Stimulated activated CD4-positive, alpha-beta T cell treated with anti-CD3 and anti-CD28 coated beads, Interleukin-1b, Interleukin-23, amount 100 ng/mL, for 4 hours (primary cell): ENCODE measurements at places on chromosomes 13 and 19.

- no peak for DNase-seq
These were observed 23.3 kb downstream of the RBM26 start for GRCh38 chr13:79382545-79383275.

- no peak for DNase-seq
These were observed 342 bp downstream of the DDX49 start for GRCh38 chr19:18919900-18920214.

DNA sequence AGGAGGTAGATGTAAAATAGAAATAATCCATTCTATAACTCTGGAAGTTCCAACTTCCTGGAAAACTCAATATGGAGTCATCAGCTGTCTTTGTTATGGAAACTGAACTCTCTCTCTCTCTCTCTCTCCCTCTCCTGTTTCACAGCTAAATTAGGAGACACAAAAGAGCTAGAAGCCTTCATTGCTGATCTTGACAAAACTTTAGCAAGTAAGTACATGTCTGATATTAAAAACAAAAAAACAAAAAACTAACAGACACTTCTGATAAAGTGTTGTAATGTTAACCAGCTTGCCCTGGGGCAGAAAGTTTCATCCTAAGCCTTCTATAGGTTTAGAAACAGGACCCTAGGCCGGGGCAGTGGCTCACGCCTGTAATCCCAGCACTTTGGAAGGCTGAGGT is 11.3 kb downstream of the RGCC start:
- DNase-seq = no peak

DNA sequence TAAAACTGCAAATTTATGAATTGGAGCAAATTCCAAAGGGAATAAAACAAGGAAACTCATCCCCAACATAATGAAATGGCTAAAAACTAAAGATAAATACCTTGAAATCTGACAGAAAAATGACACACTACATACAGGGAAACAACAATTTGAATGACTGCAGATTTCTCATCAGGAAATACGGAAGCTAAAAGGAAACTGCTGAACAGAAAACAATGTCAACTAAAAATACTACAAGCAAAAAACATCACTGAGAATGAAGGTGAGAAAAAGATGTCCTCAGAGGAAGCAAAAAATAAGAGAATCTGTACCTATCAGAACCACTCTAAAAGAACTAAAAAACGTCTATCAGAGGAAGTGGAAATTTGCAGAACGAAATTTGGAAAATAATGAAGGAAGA is 39.5 kb downstream of the ZSWIM9 start:
- DNase-seq = no peak

- no peak for DNase-seq
These were observed at the start of gene LRP3 for GRCh38 chr19:33193865-33194362. Gene LRP3 (plus strand): TSS chr19:33194330. CDS start chr19:33194786, 456 bp downstream.

- no peak for DNase-seq
These were observed 18.2 kb upstream of the FFAR2 start for GRCh38 chr19:35429698-35430408.

- peak; percentile 15 for DNase-seq
These were observed 630 bp downstream of the RAP2A start for GRCh38 chr13:97434397-97435201.

- DNase-seq = no peak
These were observed 4.2 kb downstream of the PDE4C start for GRCh38 chr19:18221815-18222725.

GRCh38 chr19:590396-590745 is 690 bp downstream of the HCN2 start:
- no peak for DNase-seq

DNA sequence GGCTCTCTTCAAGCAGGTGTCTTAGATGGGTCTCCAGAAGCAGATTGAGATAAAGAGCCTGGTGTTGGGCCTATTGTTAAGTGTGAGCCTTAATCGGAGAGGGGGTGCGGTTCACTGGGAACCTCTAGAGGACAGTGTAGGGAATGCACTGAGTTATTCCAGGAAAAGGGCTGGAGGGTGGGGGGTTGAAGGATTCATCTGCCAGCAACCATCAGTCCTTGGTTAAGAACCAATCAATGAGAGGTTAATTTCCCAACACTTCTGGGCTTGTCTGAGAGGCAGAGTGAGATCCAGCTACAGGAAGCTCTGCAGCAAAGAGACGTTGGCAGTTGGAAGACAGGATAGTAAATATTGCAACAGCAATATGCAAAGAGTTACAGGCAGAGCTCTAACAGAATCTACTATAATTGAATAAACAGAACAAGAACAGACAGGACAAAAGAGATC is 28.7 kb downstream of the CYP4F2 start:
- peak; percentile 12 for DNase-seq

- DNase-seq = no peak
These were observed 5.3 kb downstream of the NDUFA3 start for GRCh38 chr19:54107876-54108490.

- DNase-seq = no peak
These were observed 8.6 kb upstream of the MYCBP2 start for GRCh38 chr13:77335543-77335942.

- DNase-seq = no peak
These were observed 131.9 kb upstream of the FNDC3A start for GRCh38 chr13:48843630-48844380.

DNA sequence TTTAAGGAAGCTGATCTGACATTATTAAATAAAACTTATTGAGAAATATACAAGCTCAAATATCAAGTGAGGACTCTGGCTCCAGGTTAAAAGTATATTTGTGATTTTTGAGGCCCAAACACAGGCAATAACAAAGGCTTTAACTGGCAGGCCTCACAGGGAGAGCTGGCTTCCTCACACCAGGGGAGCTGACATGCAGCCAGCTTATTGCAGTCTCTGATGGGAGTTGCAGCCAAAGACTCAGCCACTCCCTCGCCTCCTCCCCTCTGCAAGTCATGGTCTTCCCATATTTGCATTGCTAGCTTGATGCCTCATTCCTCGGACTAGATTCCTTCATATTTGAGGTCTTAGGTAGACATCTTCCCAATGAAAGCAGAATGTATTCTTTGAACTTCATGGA is 647.1 kb upstream of the SLITRK6 start:
- DNase-seq = no peak

- DNase-seq = peak; percentile 57
These were observed at the start of gene LIN7B for GRCh38 chr19:49113762-49114629. Gene LIN7B (plus strand): TSS chr19:49114370. CDS start chr19:49114405, 35 bp downstream.

DNA sequence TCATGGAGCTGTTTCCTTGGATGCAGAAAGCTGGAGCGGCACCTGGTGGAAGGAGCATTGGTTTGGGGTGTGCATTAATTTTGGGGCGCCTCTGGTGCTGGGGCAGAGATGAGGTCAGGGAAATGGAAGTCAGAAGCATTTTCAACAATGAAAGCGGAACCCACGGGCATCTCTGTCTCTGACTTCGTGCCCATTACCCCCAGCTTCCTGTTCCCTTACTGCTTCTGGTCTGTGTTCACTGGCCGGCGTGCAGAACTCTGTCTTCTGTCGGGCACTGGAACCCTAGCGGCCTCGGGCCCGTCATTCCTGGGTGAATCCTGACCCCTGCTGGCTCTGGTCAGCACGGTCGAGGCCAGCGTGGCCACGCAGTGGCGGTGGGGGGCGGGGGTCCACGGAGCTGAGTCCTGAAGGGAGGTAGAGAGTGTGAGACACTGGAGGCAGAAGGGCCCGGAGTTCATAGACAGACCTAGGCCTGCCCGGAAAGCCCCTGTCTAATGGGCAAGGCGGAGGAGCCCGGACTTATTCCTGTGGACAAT is 7.9 kb upstream of the LINGO3 start:
- DNase-seq = no peak

- DNase-seq = no peak
These were observed 518.2 kb upstream of the HTR2A start for GRCh38 chr13:47415048-47415447.

DNA sequence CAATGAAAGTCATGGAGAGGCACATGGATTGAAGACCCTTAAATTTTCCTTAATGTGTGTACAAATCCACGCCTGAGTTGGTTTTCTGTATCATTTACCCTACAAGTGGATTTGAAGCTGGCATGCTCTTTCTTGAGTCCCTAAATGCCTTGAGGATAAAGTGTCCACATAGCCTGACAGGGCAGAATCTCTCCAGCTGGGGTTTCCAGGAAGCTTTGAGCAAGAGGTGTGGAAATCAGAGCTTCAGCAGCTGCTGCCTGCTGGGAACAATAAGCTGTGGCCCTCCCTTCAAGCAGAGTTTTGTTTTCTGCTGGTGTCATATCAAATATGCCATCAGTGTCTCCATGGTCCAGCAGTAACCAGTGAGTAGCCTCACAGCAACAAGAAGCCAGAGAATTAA is 120.3 kb upstream of the SERTM1 start:
- DNase-seq = no peak

GRCh38 chr13:104571161-104571892 is 1505.1 kb upstream of the SLC10A2 start:
- no peak for DNase-seq

DNA sequence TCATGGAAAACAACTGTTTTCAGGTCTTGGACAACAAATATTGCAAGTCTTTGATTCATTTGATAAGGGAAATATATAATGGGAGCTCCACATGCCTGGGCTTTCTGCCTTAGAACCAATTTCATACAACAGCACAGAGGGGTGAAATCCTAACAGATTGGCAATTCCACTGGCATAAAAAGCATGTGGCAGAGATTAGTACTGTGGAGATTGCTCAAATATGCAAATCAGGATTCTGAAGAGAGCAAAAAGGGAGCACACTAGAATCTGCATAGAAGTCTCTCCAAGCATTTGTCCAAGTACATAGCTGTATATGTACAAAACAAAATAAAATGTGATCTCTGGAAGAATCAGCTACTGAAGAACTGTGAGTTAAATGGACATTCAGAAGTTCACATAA is 312.9 kb upstream of the SLITRK5 start:
- DNase-seq = no peak

- DNase-seq = no peak
These were observed 159.0 kb upstream of the PCDH9 start for GRCh38 chr13:67389171-67389570.

- no peak for DNase-seq
These were observed 143.8 kb upstream of the ZNF507 start for GRCh38 chr19:32201636-32202051.

GRCh38 chr13:51420681-51421490 is 31.9 kb downstream of the INTS6 start:
- no peak for DNase-seq

GRCh38 chr19:36527341-36527740 is 730 bp downstream of the ZNF260 start:
- no peak for DNase-seq

- DNase-seq = no peak
These were observed 40.6 kb downstream of the DPF1 start for GRCh38 chr19:38183251-38183897.

DNA sequence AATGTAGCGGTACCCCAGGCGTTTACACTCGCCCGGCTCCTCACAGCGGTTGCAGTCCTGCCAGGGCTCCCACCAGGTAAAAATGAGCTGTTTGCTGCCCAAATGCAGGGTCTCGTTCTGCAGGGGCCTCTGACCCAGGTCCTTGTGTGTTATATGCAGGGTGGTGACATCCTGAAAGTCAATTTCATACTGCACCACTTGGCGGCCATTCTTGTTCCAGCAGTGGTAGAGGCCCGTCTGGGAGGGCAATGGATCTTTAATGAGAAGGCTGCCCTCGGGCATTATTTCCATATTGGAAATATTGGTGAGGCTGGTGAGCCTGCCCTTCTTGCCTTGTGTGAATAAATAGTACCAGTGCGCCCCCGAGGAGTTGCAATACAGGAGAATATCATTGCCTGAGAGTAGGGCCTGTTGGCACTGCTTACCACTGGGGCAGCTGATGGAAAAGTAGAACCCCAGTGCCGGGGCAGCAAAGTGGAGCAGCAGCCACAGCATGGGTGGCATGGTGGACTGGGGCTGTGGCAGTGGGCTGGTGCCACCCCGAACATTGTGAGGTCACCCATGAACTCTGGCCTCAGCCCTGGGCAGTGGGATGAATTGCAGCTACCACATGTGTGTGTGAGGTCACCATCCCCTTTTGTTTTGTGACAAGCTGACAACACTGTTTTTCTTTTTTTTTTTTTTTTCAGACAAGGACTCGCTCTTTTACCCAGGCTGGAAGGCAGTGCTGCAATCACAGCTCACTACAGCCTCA is at the start of gene FAM187B:
Gene FAM187B (minus strand): TSS at position 563 of the 754 bp plus-strand sequence. CDS start 59 bp downstream, at position 504.
- DNase-seq = no peak

GRCh38 chr13:25249001-25249543 is 38.2 kb downstream of the MTMR6 start:
- DNase-seq = no peak

DNA sequence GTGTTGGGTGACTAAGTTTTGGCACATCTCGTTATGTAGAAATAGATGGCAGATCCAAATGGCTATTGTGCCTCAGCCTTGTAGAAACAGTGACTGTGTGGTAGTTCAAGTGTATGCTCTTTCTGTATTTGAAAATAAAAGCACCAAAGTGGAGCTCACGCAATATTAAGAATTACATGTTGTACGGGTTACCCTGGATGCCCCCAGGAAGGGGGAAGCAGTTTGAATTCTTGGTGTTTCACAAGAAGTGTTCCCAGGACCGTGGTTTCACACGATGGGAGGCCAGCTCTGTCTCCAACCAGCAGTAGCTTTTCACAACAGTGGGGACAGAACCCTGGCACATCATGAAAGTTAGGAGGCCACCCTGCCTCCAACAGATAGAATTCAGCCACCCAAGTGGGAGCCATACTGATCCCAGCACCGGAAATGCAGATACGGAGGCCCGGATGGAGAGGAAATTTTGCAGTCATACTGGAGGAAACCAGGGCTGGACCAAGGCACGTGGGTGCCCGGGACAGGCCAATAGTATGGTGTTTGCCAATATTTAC is 8.9 kb downstream of the FLT1 start:
- no peak for DNase-seq

GRCh38 chr19:3176715-3177501 is 1.7 kb upstream of the S1PR4 start:
- peak; percentile 61 for DNase-seq

DNA sequence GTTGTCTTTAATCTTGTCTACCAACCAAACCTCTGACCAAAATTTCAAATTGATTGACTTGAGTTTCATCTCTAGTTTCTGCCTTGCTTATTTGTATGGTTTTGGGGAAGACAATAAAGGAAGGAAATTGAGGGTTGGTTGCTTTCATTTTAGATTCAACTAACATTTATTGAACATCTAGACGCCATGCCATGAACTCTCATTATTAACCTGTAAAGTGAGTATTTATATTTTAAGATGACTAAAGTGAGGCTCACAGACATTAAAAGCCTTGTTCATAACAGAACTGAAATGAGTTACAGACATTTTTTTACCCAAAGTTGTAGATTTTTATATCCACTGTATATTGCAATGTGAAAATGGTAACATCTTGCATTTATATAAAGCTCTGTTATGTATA is 239.3 kb downstream of the LMO7 start:
- no peak for DNase-seq

DNA sequence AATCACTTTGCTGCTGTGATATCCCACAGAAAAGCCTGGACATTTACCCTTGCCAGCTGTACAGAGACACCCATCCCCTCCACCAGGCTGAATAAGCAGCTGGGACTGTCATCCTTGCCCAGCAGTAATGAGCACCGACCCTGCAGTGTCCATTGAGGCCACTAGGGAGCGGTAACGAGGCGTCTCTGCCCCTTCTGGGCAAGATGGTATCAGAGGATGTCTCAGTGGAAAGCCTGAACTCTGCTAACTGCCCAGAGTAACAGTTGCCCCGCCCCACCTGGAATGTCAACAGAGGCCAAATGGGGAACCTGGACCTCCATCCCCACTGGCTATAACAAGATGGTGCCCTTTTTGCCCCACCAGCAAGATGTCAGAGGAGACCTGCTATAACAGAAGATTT is 22.8 kb upstream of the CEACAM20 start:
- peak; percentile 10 for DNase-seq
